ENCODE measurements at places on chromosomes 2 and 18.

DNA sequence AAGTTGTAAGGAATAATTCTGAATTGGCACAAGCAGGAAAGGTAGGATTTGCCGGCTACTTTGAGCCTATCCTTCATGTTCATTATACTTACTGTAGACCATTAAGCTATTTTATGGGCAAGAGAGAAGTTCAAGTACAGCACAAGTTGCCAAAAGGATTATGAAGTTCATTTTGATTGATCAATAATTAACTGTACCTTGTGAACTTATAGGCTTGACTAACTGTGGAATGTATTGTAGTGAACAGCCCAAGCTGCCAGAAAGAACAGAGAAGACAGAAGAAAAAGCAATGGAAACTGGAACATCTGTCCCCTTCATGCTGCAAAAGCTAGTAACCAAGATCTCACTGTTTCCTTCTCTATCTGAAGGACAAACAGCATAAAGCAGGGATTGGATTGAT, 810.1 kb upstream of the ZEB2 start:
- DNase-seq: no peak

GRCh38 chr2:171814883-171815282, 79.2 kb downstream of the SLC25A12 start:
- no peak for DNase-seq

GRCh38 chr2:215619022-215619958, 183.4 kb upstream of the FN1 start:
- DNase-seq: no peak

GRCh38 chr2:11962707-11963328, 216.4 kb downstream of the LPIN1 start:
- no peak for DNase-seq

DNA sequence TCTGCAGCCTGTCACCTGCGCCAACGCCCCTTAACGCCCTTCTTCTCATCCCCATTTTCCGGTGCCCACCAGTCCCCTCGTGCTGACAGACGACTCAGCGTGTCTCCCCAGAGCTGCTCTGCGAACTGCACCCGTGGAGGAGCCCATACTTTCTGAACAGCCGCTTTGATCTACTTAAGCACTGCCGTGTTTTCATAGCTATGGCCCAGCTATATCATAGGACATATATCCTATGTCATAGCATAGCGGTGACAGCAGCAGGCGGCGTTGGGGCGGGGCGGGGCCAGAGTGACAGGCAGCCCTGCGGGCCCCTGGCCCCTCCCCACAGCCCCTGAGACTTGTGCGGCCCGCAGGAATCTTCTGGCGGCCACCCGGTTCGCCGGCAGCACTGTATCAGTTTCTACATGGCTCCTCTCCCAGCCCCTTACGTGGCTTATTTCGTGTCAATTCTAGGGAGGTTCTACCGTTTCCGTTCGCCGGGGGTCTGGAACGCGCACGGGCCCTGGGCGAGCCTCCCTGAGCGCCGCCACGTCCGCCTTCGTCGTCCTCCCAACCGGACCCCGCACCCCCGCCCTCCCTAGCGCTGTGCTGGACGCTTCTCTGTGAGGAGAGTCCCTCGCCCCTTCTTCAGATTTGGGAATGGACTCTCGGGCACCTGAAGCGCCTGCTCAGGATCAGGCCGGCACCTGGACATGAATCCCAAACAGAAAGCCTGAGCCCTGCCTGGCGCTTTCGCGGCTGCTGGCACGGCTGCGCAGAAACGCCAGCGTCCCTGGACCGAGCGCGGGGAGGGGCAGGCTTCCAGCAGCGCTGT, 35.4 kb downstream of the PTPN18 start:
- peak; percentile 59 for DNase-seq

GRCh38 chr2:132417430-132418035, 928 bp downstream of the GPR39 start:
- DNase-seq: no peak

GRCh38 chr2:46097714-46098480, 199.3 kb upstream of the EPAS1 start:
- no peak for DNase-seq

Measured in stimulated activated CD4-positive, alpha-beta T cell treated with anti-CD3 and anti-CD28 coated beads, Interleukin-1b, Interleukin-23, amount 100 ng/mL, for 24 hours (primary cell).